ENCODE measurements at places on chromosomes 16 and 17.

GRCh38 chr16:49782405-49782804 is 73.5 kb downstream of the ZNF423 start:
- DNase-seq, result no peak

DNA sequence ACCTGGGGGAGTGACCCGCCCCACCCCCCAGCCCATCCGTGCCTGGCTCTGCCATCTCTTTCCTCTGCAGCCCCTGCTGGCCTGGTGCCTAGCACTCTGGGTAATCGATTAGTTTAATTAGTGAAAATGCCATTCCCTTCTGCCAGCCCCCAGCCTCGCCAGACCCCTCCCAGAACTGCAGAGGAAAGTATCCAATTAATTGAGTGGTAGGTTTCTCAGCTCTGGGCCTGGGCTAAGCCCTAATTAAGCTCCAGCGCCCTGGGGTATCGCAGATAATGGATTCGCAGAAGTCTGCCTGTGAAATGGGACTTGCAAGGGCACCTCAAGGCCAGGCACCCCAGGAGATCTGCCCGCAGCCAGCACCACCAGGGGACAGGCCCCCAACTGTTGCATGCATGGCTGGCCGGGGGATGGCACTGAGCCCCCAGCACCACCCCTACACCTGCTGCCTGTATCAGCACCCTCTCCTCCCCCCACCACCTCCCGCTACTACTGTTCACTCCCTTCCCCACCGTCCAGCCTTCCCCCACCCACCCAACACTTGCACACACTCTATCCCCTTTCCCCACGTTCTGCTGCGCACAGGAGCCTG is 19.7 kb upstream of the SPPL2C start:
- DNase-seq, result no peak

- no peak for DNase-seq
Measured at GRCh38 chr17:52724578-52724977, 566.1 kb upstream of the CA10 start.

DNA sequence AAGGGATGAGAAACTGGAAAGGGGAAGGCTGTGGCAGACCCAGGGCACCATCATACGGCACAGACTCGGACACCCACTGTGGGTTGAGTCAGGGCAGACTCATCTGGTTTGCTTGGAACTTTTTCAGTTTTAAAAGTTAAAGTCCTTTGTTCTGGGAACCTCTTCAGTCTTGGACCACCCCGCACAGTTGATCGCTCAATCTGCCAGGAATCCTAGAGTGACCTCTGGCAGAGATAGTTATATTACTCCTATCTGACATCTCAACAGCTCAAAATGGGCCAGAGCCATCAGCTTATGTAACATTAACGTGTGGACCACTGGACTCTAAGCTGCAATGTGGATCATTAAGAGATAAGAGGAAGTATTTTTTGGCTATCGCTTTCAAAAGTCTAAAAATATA is 164.3 kb downstream of the ABCA8 start:
- DNase-seq, result no peak

DNA sequence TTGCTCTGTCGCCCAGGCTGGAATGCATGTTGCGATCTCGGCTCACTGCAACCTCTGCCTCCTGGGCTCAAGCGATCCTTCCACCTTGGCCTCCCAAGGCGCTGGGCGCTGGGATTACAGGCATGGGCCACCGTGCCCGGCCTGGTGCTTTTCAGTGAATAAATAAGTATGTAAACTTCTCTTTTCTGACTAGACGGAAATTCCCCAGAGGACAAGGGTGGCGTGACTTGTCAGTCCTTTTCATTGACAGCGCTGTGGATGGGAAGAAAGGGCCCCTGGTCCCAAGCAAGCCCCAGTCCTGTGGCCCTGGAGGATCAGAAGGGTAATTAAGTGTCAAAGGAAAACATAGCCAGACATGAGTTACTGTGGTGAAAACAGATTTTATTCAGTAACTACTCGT is 9.6 kb upstream of the SPN start:
- DNase-seq, result no peak

- no peak for DNase-seq
Measured at GRCh38 chr17:74555427-74555940, 9.6 kb upstream of the CD300C start.

DNA sequence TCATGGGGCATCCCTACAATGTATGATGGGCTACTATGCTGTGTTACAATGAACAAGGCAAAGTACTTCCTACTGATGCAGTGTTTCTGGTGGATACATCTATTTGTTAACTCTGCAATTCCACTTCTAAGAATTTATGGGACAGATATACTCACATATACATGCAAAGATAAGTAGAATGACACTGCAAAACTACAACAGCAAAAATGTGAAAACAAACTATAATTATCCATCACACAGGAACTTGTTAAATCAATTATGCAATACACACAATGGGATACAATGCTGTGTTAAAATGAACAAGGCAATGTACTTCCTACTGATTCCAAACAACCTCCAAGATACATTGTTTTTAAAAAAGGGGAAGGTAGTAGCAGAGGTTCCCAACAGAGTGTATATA is 3.2 kb downstream of the DDX52 start:
- no peak for DNase-seq

DNA sequence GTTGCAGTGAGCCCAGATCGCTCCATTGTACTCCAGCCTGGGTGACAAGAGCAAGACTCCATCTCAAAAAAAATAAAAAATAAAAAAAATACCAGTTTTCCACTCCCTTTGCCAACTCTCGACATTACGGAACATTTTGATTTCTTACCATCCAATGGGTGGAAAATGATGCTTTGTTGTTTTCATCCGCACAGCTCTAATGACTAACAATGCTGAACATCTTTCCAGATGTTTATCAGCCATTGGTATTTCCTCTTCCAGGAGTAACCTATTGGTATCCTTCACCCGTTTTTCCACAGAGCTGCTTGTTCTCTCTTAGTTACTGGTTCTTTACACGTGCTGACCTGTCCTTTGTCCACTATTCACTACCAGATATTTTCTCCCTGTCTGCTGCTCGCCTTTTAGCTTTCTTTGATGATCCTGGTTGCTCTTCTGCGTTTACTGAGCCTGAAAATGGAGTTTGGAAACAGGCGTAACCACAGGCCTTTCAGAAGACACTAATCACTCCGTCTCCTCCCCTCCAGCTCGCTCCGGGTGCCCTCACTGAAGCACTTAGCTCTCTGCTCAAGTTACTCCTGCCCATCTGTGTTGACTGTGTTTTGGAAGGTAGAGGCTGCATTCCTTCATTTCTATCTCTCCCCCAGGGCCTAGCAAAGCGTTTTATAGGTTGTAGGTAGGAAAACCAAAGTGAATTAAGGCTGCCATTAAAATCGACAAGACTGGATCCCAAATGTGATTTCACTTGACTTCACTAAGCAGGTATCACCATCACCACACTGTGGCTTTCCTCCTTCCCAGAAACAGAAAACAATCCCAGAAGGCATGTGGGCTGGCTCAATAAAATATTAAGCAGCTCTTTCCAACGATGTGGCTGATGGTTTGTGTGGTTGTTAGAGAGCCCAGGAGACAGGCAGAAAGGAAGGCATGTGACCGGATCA is 8.9 kb downstream of the SHPK start:
- DNase-seq, result no peak

- no peak for DNase-seq
Measured at GRCh38 chr17:46045639-46046038, 46.6 kb downstream of the STH start.

- peak; percentile 6 for DNase-seq
Measured at GRCh38 chr16:10514369-10515055, 65.9 kb downstream of the EMP2 start.

GRCh38 chr17:74786431-74787055 is 10.4 kb upstream of the NAT9 start:
- DNase-seq, result no peak

DNA sequence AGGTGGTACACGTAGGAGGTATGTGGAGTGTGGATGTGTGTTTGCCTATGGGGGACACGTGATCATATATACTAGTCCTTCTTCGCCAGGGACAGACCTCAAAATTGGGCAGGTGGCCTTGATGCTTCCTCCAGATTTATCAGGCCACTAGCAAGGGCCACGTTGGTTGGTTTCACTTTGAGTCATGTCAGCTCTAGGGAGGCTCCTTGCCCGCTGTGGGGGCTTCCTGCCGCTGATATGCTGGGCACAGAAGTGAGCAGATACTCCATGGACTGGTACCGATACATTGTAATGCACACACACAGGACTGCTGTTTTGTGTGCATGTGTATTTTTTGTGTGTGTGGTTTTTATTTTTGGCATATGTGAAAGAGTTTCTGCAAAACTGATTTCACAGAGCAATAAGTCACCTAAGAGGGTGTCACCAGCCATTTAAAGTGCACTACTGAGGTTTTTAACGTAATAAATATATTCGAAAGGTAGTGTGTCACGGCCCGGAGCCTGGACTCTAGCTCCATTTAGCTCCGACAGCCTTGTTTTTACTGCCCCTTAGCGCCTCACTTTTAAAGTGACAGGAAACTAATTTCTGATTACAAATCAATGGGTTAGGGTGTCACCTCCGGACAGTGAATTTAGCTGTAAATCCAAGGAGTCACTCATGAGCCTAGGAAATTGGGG is 605.5 kb upstream of the SALL1 start:
- no peak for DNase-seq

DNA sequence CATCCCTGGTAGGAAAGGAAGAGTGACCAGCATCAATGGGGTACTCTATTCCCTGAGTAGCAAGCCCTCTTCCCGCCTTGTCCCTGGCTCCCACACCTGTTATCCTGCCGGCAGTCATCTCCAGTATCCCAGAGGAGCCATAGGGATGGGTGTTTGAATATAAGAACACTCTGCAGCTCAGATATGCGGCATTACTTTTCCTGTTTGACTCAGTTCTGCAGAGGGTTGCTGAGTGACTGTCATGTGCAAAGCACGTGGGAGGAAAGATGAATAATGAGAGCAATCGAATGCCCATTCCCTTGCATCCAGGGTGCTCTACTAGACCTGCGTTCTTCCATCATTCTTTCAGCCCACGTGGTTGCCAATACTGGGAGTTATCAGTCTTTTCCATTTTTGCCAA is 115.1 kb downstream of the PRKCB start:
- no peak for DNase-seq

- peak; percentile 10 for DNase-seq
Measured at GRCh38 chr17:36629252-36629847, 28.0 kb downstream of the MRM1 start.

DNA sequence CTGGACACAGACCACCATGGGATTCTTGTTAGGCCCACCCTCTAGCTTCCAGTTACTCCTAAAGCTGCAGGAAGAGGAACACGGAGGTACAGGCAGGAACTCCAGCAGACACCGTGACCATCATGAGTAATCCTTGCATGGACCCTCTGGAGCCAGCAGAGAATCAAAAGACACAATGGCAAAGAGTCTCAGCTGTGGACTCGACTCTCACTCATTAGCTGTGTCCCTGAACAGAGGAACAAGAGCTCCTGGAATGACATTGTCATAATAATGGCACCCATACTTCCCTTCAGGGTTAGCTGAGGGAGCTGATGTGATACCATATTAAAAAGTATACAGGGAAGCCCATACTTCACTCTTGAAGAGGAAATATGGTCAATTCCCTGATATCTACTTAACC is 176.3 kb upstream of the ASIC2 start:
- no peak for DNase-seq

GRCh38 chr16:67781565-67781921 is 24.8 kb downstream of the RANBP10 start:
- DNase-seq, result no peak

DNA sequence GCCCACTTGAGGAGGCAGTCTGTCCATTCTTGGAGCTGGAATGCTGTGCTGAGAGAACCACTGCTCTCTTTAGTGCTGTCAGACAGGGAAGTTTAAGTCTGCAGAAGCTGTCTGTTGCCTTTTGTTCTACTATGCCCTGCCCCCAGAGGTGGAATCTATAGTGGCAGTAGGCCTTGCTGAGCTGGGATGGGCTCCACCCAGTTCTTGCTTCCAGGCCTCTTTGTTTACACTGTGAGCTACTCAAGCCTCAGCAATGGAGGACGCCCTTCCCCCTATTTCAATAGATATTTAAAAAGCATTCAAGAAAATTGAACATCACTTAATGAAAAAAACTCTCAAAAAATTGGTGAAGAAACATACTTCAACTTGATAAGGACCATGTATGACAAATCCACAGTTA is 313.5 kb downstream of the PHKB start:
- DNase-seq, result no peak

DNA sequence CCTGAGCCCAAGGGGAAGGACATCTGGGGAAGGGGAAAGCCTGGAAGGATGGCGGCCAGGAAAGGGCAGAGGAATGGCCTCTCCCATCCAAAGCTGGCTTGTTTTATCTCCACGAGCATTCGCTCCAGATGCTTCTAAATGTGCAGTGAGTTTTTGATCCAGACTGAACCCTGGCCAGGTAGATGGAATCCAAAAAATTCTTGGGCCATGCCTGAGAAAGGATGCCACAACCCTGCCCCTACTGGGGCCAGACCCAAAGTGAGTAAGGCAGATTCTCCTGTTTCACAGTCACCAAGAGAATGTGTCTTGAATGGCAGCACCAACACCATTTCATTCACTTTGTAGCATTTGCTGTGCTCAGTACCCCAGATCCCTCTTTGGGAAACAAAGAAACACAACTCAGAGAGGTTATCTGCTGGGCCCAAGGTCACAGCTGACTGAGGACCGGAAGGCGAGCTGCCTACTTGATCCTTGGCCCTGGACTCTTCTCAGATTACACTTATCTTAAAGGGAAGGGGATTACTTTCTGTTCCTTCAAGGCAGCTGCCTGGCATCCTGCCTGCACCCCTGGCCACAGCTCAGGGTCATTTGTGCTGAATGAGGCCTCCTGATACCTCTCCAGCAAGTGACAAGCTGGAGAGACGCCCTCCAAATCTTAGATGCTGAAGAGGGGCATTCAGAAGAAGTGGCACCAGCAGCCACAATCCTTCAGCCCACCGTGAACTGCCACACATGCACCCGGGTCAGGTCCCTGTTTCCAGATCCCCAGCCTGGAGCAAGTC is 3.6 kb downstream of the LRRC75A start:
- DNase-seq, result no peak
